ENCODE measurements at places on chromosomes 12 and 14.

GRCh38 chr14:83638748-83639504 is 1891.0 kb upstream of the FLRT2 start:
- no peak for DNase-seq

DNA sequence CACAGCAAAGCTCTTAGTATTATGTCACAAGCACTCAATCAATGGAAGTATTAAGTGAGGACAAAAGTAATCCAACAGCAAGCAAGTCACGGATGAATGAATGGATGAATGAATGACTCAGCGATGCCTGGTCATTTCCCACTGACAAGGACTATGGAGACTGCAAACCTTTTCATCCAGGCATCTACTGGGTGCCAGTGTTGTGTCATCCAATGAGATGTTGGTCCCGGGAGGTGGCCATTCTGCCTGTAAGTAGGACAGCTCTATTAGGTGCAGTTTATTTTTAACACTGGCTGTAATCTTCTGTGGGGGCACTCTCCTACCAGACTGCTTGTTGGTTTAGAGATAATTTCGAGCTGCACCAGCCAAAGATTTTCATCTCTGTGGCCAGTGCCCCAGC is 39.4 kb downstream of the STAB2 start:
- DNase-seq: peak; percentile 66

DNA sequence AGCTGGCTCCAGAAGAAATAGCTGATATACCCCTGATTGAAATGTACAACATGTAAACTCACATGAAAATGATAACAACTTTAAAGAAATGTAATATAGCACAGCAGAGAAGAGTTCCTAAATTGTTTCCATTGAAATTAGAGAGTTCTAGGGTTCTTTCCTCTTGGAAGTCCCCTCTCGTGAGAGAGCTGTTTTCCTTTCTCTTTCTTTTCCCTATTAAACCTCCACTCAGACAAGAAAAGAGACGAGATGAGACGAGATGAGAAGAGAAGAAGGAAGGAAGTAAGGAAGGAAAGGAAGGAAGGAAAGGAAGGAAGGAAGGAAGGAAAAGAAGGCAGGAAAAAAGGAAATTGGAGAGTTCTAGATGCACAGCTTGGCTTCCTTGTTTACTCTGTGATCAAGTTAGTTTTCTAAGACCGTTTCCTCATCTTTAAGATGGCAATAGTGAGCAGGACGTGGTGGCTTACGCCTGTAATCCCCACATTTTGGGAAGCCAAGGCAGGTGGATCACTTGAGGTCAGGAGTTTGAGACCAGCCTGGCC is 11.9 kb downstream of the DRAM1 start:
- no peak for DNase-seq

- peak; percentile 51 for DNase-seq
These were observed 172.2 kb upstream of the GZMB start for GRCh38 chr14:24806061-24806678.

GRCh38 chr14:28577711-28578131 is 188.9 kb upstream of the FOXG1 start:
- peak; percentile 12 for DNase-seq

- DNase-seq: no peak
These were observed 42.7 kb upstream of the RASSF3 start for GRCh38 chr12:64567570-64567969.

Measured in endothelial cell of umbilical vein (primary cell).